ENCODE measurements at places on chromosomes 1 and 21. TPM values are rescaled to one million over a fixed set of nuclear protein-coding genes. Genes with fewer than 3 reads are reported as not detected.
A peak's percentile ranks its signal among the peaks of the same experiment; 100 is the strongest.

The GPR3 gene
- 1.7 TPM for polyA plus RNA-seq

The LCE3D gene
- not detected for polyA plus RNA-seq

The ACOT11 gene
- polyA plus RNA-seq: 10.6 TPM

The FYB2 gene
- polyA plus RNA-seq: 0.21 TPM

The DCST1 gene
- 0.87 TPM for polyA plus RNA-seq

The TNFAIP8L2 gene
- polyA plus RNA-seq: 2.8 TPM

The SMIM1 gene
- 7.4 TPM for polyA plus RNA-seq

The GSTM1 gene
- polyA plus RNA-seq: 111 TPM

The COL9A2 gene
- polyA plus RNA-seq: 25.1 TPM

The CACNA1E gene
- 0.17 TPM for polyA plus RNA-seq

The S100A7 gene
- not detected for polyA plus RNA-seq

The PTPRC gene
- 10.2 TPM for polyA plus RNA-seq

The LRRC53 gene
- not detected for polyA plus RNA-seq

GRCh38 chr1:28058168-28058567 lies 30.2 kb downstream of the EYA3 start:
- peaks cover 39% of the 10 kb centered on the region for H3K4me1 ChIP-seq
- DNase-seq: no peak
- H3K36me3 ChIP-seq: no peaks in the 10 kb centered on the region
- peak overlapping the region; percentile 14 for H3K27ac ChIP-seq

- no peak overlapping the region for H3K4me3 ChIP-seq
- H3K27ac ChIP-seq: peak overlapping the region; percentile 39
Measured at GRCh38 chr1:230896779-230897178, 28.5 kb upstream of the C1orf198 start.

- no peaks in the 10 kb centered on the region for H3K27me3 ChIP-seq
- no peak overlapping the region for H3K27ac ChIP-seq
- no peaks in the 10 kb centered on the region for H3K36me3 ChIP-seq
- no peak for DNase-seq
- H3K4me1 ChIP-seq: no peaks in the 10 kb centered on the region
Measured at GRCh38 chr1:28956038-28956464, 41.7 kb downstream of the EPB41 start.

GRCh38 chr1:100542285-100542684 lies 4.3 kb downstream of the GPR88 start:
- no peak overlapping the region for H3K4me3 ChIP-seq
- no peak overlapping the region for H3K27ac ChIP-seq
- DNase-seq: no peak
- no peaks in the 10 kb centered on the region for H3K36me3 ChIP-seq

GRCh38 chr1:184152434-184152898 lies 100.9 kb downstream of the TSEN15 start:
- peaks cover 12% of the 10 kb centered on the region for H3K4me1 ChIP-seq
- H3K27ac ChIP-seq: peak overlapping the region; percentile 90
- DNase-seq: no peak
- H3K36me3 ChIP-seq: no peaks in the 10 kb centered on the region
- no peaks in the 10 kb centered on the region for H3K27me3 ChIP-seq
- peak overlapping the region; percentile 7 for H3K4me3 ChIP-seq

GRCh38 chr1:177817937-177818875 lies 151.7 kb downstream of the SEC16B start:
- H3K4me3 ChIP-seq: no peak overlapping the region
- DNase-seq: no peak
- H3K4me1 ChIP-seq: no peaks in the 10 kb centered on the region
- H3K36me3 ChIP-seq: no peaks in the 10 kb centered on the region
- H3K27ac ChIP-seq: no peak overlapping the region
- H3K27me3 ChIP-seq: no peaks in the 10 kb centered on the region

DNA sequence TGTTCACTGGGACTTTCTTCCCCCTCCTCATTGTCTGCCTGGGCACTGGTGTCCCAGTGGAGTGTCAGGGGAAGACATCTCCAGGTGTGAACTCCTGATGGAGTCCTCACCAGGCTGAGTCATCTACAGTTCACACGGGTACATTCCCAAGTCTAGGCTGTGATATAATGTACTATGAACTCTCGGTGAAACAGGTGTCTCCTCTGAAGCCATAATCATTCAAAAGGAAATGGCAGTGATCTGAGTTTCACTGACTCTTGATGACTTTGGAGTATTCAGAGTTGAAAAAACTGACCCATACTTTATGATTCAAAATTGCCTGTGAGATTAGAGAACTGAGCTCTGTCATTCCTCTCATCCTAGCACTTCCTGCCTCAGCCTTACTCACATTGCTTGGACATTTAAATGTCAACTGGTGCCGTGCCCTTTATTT lies 9.1 kb downstream of the LAMC2 start:
- no peaks in the 10 kb centered on the region for H3K27me3 ChIP-seq
- DNase-seq: no peak
- no peak overlapping the region for H3K4me3 ChIP-seq
- no peaks in the 10 kb centered on the region for H3K4me1 ChIP-seq

GRCh38 chr1:36881068-36881405 lies 153.3 kb downstream of the GRIK3 start:
- H3K36me3 ChIP-seq: no peaks in the 10 kb centered on the region
- no peaks in the 10 kb centered on the region for H3K4me1 ChIP-seq
- H3K27me3 ChIP-seq: peaks cover 11% of the 10 kb centered on the region
- no peak overlapping the region for H3K4me3 ChIP-seq

DNA sequence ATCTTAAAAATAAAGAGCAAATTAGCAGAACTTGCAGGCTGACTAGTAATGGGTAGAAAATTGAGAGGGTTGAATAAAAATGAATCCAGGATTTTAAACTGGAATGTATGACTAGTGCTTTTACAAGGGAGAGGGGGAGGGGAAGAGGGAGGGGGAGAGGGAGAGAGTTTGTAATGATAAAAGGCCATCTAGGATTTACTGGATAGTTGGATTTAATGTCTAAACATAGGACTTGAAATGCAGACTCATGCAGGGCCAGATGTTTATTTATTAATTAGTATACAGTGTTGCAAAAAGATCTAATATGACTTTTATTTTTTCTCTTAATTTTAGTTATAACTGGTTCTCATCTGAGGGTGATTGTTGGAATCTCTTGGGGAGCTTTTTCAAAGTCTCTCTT lies 4.3 kb downstream of the ZNF326 start:
- no peaks in the 10 kb centered on the region for H3K36me3 ChIP-seq
- no peak for DNase-seq
- no peak overlapping the region for H3K4me3 ChIP-seq
- peaks cover 49% of the 10 kb centered on the region for H3K4me1 ChIP-seq
- H3K27me3 ChIP-seq: no peaks in the 10 kb centered on the region

GRCh38 chr1:56302878-56303277 lies 276.5 kb downstream of the PLPP3 start:
- no peaks in the 10 kb centered on the region for H3K36me3 ChIP-seq
- no peaks in the 10 kb centered on the region for H3K27me3 ChIP-seq
- H3K4me1 ChIP-seq: no peaks in the 10 kb centered on the region
- no peak for DNase-seq
- no peak overlapping the region for H3K4me3 ChIP-seq
- H3K27ac ChIP-seq: no peak overlapping the region

GRCh38 chr1:236063919-236064673 lies 794 bp downstream of the NID1 start:
- H3K4me1 ChIP-seq: no peaks in the 10 kb centered on the region
- peak overlapping the region; percentile 68 for H3K4me3 ChIP-seq
- peaks cover 47% of the 10 kb centered on the region for H3K27me3 ChIP-seq
- DNase-seq: peak; percentile 41
- H3K36me3 ChIP-seq: no peaks in the 10 kb centered on the region

- no peak for DNase-seq
- H3K4me1 ChIP-seq: peaks cover 53% of the 10 kb centered on the region
- H3K36me3 ChIP-seq: peaks cover 84% of the 10 kb centered on the region
- no peaks in the 10 kb centered on the region for H3K27me3 ChIP-seq
Measured at GRCh38 chr1:156203331-156203730, 9.4 kb downstream of the SLC25A44 start.

GRCh38 chr1:33338048-33338439 lies 17.1 kb upstream of the A3GALT2 start:
- no peak for DNase-seq
- H3K4me3 ChIP-seq: no peak overlapping the region
- H3K4me1 ChIP-seq: peaks cover 67% of the 10 kb centered on the region
- no peaks in the 10 kb centered on the region for H3K27me3 ChIP-seq
- H3K27ac ChIP-seq: peak overlapping the region; percentile 97

DNA sequence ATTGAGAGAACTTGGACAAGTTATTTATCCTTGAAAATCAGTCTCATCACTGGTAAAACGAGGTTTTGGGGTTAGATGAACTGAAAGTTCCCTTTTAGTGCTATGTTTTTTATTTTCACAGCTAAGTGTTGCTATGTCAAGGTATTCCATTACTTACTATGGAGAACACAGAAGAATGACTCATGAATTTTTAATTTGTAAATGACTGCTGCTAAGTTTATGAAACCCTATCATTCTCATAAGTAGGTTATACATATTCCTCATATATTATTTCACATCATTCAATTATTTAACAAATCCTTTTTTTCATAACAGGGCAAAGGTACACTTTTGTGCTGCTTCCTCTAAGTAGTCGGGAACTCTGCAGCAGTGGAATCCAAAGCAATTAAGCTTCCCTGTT lies 52.2 kb upstream of the ATP1A1 start:
- H3K4me3 ChIP-seq: no peak overlapping the region
- H3K27ac ChIP-seq: no peak overlapping the region
- H3K27me3 ChIP-seq: no peaks in the 10 kb centered on the region
- no peaks in the 10 kb centered on the region for H3K36me3 ChIP-seq

DNA sequence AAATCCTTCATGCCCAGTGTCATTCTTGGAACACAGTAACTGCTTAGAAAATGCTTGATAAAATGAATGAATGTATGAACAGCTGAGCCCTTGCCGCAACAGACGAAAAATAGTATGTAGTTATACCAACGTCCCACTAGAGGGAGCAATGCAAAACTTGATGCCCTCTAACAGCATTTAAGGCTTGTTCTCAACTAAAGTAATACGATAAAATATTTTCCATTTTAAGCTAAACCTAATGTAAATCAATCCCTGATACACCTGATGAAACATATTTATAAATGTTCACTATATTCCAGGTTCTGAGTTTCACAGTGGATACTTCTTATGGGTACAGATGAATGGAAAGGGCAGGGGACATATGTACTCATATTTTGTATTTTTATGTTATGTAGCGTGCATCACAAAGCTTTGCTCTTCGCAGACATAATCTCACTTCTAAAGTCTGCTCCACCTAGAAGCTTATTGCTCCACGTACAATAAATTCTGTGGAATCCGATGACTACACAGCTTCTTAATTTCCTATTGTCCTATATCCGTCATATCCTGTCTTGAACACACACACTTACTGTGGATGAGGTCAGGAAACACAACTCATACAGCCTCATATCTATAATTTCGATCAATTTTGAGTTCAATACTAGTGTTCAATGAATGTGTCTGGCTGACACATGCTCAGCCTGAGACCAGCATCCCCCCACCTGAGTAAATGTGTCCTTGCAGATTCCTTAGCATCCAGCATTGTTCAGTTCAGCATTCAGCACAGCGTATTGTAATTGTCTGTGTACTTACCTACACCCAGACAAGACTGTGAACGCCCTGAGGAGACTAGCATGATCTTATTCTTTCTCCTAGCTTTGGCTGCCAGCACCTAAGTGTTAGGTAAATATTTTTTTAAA lies 4.4 kb upstream of the UTP25 start:
- no peaks in the 10 kb centered on the region for H3K36me3 ChIP-seq
- no peak for DNase-seq
- no peaks in the 10 kb centered on the region for H3K27me3 ChIP-seq
- H3K4me1 ChIP-seq: peaks cover 16% of the 10 kb centered on the region
- H3K27ac ChIP-seq: no peak overlapping the region

- DNase-seq: no peak
- no peaks in the 10 kb centered on the region for H3K36me3 ChIP-seq
- H3K27ac ChIP-seq: peak overlapping the region; percentile 69
- no peaks in the 10 kb centered on the region for H3K27me3 ChIP-seq
- peaks cover 25% of the 10 kb centered on the region for H3K4me1 ChIP-seq
- H3K4me3 ChIP-seq: no peak overlapping the region
Measured at GRCh38 chr1:206468571-206468970, 1.7 kb upstream of the IKBKE start.

DNA sequence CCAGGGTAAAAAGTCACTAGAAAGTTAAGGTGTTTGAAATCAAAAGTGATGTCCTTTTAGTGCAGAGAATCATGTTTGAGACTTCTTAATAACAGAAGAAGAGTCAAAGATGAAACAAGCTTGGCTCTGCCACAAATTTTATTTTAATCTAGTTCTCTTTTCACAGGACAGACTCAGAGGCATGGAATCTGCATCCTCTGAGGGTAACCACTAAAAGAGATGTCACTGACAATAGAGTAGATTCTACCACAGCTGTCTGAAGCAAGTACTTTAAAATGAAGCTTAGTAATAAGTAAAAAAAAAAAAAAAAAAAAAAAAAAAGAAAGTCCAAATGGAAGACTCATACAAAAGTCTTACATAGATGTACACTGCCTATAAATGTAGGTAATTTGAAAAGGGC lies 519.7 kb upstream of the PRMT6 start:
- no peak overlapping the region for H3K4me3 ChIP-seq
- H3K27ac ChIP-seq: no peak overlapping the region
- no peaks in the 10 kb centered on the region for H3K36me3 ChIP-seq

- H3K27ac ChIP-seq: no peak overlapping the region
- H3K4me1 ChIP-seq: no peaks in the 10 kb centered on the region
- H3K4me3 ChIP-seq: no peak overlapping the region
- DNase-seq: no peak
Measured at GRCh38 chr1:236103646-236104218, 38.6 kb upstream of the GPR137B start.

- no peak overlapping the region for H3K27ac ChIP-seq
- H3K4me3 ChIP-seq: no peak overlapping the region
- no peak for DNase-seq
- no peaks in the 10 kb centered on the region for H3K27me3 ChIP-seq
- no peaks in the 10 kb centered on the region for H3K4me1 ChIP-seq
Measured at GRCh38 chr21:26877018-26877417, 31.8 kb upstream of the ADAMTS1 start.

DNA sequence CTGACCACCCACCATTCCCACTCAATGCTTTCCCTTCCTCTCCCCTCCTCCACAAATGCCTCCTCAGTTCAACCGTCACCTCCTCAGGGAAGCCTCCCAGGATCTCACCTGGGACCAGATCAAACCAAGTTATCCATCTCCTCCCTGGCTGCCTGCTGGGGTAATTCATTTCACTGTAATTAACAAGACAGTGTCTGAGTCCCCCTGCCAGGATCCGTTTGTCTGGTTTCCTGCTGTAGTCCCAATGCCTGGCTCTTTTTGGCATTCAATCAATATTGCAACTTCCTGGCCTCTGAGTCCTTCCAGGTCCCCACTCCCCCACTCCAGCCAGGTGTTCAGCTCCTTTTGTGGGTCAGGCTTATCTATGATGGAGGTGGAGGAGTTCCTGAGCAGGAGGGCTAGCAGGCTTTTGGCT lies 687.7 kb downstream of the PTPRU start:
- H3K27ac ChIP-seq: no peak overlapping the region
- no peaks in the 10 kb centered on the region for H3K36me3 ChIP-seq
- no peaks in the 10 kb centered on the region for H3K4me1 ChIP-seq
- H3K27me3 ChIP-seq: no peaks in the 10 kb centered on the region
- DNase-seq: no peak
- H3K4me3 ChIP-seq: no peak overlapping the region

Data from left lung (tissue), 14 donors.